ENCODE measurements at places on chromosomes 16 and 17. TPM values are rescaled to one million over a fixed set of nuclear protein-coding genes. Genes with fewer than 3 reads are reported as not detected.
A peak's percentile ranks its signal among the peaks of the same experiment; 100 is the strongest.

GRCh38 chr16:15618392-15618791 lies 24.6 kb downstream of the MARF1 start:
- DNase-seq: no peak

DNA sequence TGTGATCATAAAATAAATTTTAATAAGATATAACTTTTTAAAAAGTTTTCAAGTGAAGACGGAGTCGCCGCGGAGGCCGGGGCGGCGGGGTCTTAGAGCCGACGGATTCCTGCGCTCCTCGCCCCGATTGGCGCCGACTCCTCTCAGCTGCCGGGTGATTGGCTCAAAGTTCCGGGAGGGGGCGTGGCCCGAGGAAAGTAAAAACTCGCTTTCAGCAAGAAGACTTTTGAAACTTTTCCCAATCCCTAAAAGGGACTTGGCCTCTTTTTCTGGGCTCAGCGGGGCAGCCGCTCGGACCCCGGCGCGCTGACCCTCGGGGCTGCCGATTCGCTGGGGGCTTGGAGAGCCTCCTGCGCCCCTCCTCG lies at the start of gene FOXC2:
Gene FOXC2 (plus strand): TSS at position 229 of the 365 bp plus-strand sequence. CDS start 507 bp downstream, outside the sequence.
- peak; percentile 26 for DNase-seq

DNA sequence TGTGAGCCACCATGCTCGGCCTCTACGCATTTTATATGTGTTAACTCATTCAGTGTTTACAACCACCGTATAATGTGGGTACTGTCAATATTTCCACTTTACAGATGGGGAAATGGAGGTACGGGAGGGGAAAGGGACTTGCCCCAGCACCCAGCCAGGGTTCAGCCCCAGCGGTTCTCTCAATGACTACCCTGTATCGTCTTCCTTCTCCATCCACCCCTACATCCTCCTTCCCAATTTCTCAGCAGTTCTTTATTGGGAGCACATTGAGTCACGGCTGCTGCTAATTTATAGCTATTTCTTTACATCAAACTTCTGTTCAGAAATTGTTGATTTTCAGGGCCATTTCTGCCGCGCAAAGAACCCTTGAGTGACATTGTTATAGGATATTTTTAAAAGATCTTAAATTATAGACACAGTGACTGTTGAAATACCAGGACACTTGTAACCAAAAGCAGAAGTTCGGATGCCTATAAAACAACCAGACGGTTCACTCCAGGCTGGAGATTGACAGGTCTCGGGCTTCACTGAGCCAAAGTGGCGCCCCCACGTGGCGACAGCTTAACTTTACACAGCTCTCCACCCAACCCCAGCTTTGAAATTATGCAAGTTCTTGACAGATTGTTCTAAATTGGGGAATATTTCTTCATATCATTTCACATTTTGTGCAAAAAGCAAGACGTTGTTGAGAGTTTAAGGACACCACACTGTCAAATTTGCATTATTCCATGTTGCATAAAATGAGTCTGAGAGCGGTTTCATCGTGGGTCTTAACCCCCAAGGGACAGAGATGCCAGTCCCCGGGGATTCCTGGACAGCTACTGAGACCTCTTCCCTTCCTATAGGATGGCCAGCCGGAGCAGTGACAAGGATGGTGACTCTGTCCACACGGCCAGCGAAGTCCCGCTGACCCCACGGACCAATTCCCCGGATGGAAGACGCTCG lies 11.8 kb downstream of the SYT17 start:
- DNase-seq: no peak

DNA sequence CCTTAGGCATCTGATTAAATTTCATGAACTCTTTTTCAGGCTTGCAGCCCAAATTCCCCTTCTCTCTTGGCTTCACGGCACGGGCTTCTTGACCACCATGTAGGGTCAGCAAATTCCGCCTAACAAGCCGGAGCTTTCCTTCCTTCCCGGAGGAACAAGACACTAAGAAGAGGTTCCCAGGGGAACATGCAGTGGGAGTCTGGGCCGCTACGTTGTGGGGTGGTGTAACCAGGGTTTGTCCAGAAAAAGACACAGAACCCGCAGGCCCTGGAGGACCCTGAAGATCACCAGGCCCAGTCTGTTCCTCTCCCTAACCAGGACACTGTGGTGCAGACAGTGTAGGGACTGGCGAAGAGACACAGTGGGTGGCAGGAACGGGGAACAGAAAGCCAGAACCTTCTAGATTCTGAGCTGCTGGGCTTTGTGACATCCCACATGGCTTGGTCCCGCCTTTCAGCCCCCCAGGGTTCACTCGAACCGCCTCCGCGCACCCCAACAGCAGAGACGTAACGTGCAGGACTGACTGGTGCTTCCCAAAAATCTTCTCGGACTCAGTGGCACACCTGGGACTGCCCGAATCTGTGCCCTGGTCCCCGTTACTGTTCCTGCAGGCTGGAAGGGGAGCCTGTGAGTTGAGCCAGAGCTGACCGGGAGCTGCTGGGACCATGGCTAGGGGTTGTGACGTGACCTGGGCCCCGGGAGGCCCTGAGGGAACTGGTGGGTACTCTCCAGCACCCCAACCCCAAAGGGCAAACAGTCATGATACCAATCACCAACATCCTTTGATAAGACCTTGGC lies 55.2 kb downstream of the TBC1D16 start:
- DNase-seq: no peak

DNA sequence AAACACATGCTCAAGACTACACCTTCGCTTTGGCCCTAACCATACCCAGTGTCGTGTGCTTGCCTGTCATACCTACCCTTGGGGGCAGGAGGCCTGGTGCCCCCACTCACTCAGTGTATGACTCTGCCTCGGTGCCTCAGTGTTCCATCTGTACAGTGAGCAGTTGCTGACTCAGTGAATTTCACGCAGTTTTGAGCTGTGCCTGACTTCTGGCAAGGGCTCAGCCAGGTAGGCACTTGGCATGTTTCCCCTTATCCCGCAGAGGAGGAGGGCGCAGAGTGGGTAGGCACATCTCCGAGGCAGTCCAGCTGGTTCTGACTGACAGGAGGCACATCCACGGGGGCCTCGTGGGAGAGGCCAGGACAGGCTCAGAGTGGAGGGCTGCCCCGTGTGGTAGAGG lies 148.9 kb upstream of the CIBAR2 start:
- no peak for DNase-seq

- peak; percentile 62 for DNase-seq
These were observed 310.6 kb downstream of the SEC14L1 start for GRCh38 chr17:77451245-77451893.

DNA sequence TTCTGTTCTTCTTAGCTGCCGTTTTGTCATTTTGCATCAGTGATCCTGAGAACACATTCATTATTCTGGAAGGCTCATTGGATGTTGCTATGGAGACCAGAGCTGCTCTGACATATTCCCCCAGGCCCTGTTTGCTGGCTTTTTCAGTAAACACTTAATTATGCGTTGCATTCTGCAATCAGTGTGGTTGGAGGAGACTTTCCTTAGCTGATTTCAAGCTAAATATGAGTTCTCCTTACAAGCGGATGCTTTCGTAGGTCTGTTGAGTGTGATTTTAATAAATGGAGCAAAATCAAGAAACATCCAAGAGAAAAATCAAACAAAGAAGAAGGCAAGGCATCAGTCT lies 38.2 kb upstream of the NUDT7 start:
- DNase-seq: no peak

The TBC1D3B gene
- 15.3 TPM for total RNA-seq

The ITGAL gene
- 334 TPM for total RNA-seq

The ABCC6 gene
- not detected for total RNA-seq

The CASKIN1 gene
- total RNA-seq: 0.13 TPM

The TMEM100 gene
- not detected for total RNA-seq
